ENCODE measurements at places on chromosomes 2 and 18. TPM values are rescaled to one million over a fixed set of nuclear protein-coding genes. Genes with fewer than 3 reads are reported as not detected.

ANKRD30BL gene
- not detected for total RNA-seq

CCDC178 gene
- total RNA-seq, result not detected

SFXN5 gene
- 17.5 TPM for total RNA-seq

IL36RN gene
- not detected for total RNA-seq

- DNase-seq, result peak; percentile 48
Observed at GRCh38 chr2:106197878-106198277, 3.8 kb upstream of the UXS1 start.
